NCI-H2081 treated with DMSO at 0.1 percent for 48 hours (cell line): ENCODE measurements at places on chromosomes 3 and 15.

- no peak for DNase-seq
Observed at GRCh38 chr3:175704366-175705055, 845.4 kb downstream of the NAALADL2 start.

DNA sequence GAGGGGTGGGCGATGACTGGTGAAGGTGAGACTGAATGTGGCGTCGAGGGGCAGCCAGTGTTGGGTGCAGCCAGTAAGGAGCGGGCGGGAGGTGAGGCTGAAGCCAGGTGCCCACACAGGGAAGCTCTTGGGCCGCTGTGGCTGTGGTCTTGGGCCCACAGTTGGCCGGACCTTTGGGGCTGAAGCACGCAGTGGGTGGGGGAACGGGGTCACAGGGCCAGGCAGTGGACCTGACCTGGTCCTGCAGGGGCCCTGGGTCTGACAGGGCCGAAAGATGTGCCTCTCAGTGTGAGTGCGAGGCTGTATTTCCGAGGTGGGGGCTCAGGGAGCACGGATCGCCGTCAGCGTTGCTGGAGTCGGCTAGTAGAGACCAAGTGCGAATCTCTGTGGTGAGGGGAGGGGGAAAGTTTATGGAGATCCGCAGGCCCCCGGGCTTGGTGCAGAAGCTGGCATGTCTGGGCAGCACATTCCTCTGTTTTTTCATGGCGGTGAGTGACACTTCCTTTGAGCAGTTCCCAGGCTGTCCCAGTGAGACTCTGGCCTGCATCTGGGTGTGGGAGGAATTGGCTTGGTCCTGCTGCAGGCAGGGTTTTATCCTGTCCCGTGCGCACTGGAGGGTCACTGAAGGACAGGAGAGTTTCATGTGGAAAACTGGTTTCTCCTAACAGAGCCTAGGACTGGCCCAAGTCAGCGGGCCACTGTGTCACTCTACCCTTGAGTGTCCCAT, 100.8 kb downstream of the TMEM266 start:
- DNase-seq = no peak

DNA sequence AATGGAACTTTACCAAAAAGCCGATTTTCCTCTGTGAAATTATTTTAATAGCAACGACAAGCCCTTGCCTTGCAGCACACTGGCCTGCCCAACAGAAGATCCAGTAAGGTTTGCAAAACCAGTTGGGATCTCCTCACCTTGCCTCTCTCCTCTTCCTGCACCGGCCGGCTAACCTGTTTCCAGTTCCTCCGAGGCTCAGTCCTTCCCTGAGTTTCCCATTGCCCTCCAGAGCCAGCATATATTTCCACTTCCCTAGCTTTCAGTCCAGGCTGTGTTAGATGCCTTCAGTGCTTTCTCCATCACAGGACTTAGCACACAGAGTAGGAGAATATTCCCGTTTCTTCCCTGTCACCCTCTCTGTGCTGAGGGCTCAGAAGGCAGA, 60.3 kb downstream of the NOX5 start:
- DNase-seq = no peak

- DNase-seq = no peak
Observed at GRCh38 chr3:8759038-8759707, 10.2 kb downstream of the OXTR start.

- DNase-seq = no peak
Observed at GRCh38 chr15:98643115-98643514, 5.2 kb upstream of the IGF1R start.

GRCh38 chr3:41163421-41163820, 35.9 kb upstream of the CTNNB1 start:
- DNase-seq = no peak
